Regular cardiac myocyte (primary cell): ENCODE measurements at places on chromosomes 16 and 17. TPM values are rescaled to one million over a fixed set of nuclear protein-coding genes. Genes with fewer than 3 reads are reported as not detected.

Gene HS3ST3B1
- total RNA-seq: 7.3 and 12.1 TPM in 2 replicates

Gene CD79B
- total RNA-seq: 1.1 and 5.4 TPM in 2 replicates

Gene CD300A
- under 0.01 TPM in 1 of 2 replicates, not detected in the other for total RNA-seq

Gene C1QTNF8
- not detected in 2 replicates for total RNA-seq

Gene CDH3
- total RNA-seq: 0.38 and 1.1 TPM in 2 replicates

Gene SLC12A3
- total RNA-seq: not detected in 2 replicates

Gene PHOSPHO1
- 0.56 and 0.58 TPM in 2 replicates for total RNA-seq

Gene KRTAP3-1
- total RNA-seq: not detected in 2 replicates

Gene SARM1
- 5.9 and 7.5 TPM in 2 replicates for total RNA-seq

Gene CES1
- under 0.01 and 0.58 TPM in 2 replicates for total RNA-seq

Gene CACNG1
- total RNA-seq: not detected in 2 replicates

Gene SCGB1C2
- not detected in 2 replicates for total RNA-seq

Gene POLR2A
- 49.6 and 88.0 TPM in 2 replicates for total RNA-seq

Gene ZNF624
- total RNA-seq: 4.2 and 5.1 TPM in 2 replicates

Gene OR4D1
- total RNA-seq: not detected in 2 replicates

Gene RNF222
- not detected in 2 replicates for total RNA-seq

Gene CDH8
- 3.4 and 4.6 TPM in 2 replicates for total RNA-seq

Gene CNTD1
- total RNA-seq: under 0.01 and 0.19 TPM in 2 replicates

Gene GGA2
- 25.4 and 26.6 TPM in 2 replicates for total RNA-seq

Gene FKBP10
- 229 and 408 TPM in 2 replicates for total RNA-seq

Gene WFIKKN1
- under 0.01 and 0.19 TPM in 2 replicates for total RNA-seq
